GM23338 (cell line): ENCODE measurements at places on chromosomes 12 and 14. TPM values are rescaled to one million over a fixed set of nuclear protein-coding genes. Genes with fewer than 3 reads are reported as not detected.

MUCL1 gene
- not detected in 2 replicates for total RNA-seq

IL22 gene
- total RNA-seq, result not detected in 2 replicates

ZBTB39 gene
- 24.1 and 26.7 TPM in 2 replicates for total RNA-seq

KLRG1 gene
- total RNA-seq, result 5.1 and 8.0 TPM in 2 replicates

TUBA1B gene
- total RNA-seq, result 2,341 and 2,718 TPM in 2 replicates

MMP17 gene
- 26.8 and 48.5 TPM in 2 replicates for total RNA-seq

PDZRN4 gene
- total RNA-seq, result 0.90 TPM in 1 of 2 replicates, not detected in the other

LDHB gene
- 1,537 and 1,654 TPM in 2 replicates for total RNA-seq

KRT78 gene
- total RNA-seq, result not detected in 2 replicates

DNA sequence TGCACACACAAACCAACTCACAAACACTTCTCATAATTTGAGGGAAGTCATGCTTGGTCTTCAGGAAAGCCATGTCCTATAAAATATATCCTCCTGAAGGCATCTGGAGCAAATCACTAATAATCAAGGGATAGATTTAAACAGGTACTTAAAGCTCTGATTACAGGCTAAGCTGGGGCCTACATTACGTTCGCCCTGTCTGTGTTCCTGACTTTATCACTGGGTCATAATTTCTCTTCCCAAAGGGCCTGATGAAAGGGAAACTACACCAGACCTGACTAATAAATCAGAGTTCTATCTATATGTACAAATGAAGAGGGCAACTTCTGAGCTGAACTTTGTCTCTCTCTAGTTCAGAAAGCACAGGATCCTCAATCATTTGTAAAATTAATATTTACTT is 43.9 kb upstream of the RASSF8 start:
- DNase-seq, result no peak

- DNase-seq, result peak; percentile 25
Observed at GRCh38 chr12:59938190-59938962, 342.5 kb downstream of the SLC16A7 start.

DNA sequence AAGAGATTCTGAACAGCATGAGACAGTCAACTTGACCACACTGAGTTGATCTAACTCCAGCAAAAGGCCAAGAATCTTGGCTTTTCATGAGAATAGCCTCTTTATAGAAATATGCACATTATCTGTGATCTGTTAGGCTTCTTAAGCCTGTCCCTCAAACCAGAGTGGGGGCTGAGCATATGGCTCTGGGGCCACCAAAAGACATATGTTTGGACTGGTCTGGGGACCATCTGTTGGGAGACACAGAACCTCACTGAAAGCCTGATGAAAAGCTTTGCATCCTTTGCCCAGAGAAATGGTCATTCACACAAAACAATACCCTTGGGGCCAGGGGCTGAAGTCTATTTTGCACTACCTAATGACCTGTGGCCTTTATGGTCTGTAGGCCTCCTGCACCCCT is 165.3 kb upstream of the PRMT8 start:
- DNase-seq, result no peak

DNA sequence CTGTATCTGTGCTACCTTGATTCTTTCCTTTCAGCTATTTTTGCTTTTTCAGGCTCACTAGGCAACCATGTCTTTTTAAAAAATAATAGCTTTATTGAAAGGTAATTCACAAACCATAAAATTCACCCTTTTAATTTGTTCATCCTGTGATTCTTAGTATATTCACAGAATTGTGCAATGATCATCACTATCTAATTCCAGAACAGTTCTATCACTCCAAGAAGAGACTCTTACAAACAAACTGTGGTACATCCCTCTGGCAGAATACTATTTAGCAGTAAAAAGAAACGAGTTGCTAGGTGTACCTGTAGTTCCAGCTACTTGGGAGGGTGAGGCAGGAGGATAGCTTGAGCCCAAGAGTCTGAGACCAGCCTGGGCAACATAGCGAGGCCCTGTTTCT is 14.8 kb downstream of the CREBL2 start:
- no peak for DNase-seq

- DNase-seq, result no peak
Observed at GRCh38 chr12:76571256-76571655, 11.7 kb upstream of the OSBPL8 start.

- no peak for DNase-seq
Observed at GRCh38 chr14:98229656-98230366, 1042.2 kb downstream of the BCL11B start.

DNA sequence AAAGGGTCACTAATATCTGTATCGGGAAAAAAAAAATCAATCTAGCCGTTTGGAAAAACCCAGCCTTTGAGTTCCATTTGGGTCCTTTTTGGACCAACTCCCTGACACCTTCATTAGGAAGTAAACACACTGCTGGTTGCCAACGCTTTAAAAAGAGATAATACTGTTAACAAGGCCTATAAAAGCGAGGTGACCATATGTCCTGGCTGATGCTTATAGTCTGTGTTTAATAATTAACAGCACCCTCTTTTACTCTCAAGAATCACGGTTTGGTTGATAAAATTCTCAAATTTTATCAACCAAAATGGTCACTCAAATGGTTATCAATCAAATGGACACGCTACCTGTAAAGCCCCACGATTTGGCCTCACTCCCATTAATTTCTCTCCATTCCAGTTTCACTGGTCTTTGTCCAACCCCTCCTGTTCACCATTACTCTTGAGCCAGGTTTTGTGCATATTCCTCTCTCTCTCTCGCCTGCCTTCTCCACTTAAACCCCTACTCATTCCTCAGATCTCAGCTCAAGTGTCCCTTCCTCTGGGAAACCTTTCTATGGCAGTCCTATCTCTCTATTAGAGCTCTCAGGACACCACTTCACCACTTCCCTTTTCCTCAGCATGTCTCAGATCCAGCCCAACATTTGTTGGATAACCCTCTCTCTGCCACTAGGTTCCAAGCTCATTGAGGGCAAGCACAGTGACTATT is 9.5 kb downstream of the BTG1 start:
- no peak for DNase-seq

DNA sequence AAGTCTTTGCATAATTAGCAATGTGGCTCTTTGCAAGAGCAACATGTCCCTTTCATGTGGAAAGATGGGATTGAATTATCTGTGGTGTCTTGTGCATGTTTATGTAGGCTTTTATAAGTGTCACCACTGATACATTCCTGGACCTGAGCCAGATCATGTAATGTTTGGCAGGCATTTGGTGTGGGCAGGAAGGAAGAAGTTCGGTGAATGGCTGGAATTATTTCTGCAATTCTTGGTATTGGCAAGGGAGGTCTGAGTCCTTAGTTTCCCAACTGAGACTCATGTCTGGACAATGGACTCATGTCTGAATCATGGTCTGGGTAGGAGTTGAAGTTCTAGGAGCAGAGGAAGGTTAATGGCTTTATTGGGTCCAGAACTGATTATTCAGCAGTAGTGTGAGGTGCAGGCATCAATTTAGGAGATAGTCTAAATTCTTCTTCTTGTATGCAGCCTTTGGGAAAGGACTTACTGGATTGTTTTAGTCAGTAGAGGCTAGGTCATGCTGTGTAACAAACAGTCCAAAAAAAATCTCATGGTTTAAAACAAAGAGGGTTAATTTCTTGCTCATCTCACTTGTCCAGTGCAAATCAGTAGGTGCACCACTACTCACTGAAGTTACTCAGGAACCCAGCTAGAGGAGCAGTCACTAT is 186.5 kb upstream of the LHX5 start:
- DNase-seq, result no peak

DNA sequence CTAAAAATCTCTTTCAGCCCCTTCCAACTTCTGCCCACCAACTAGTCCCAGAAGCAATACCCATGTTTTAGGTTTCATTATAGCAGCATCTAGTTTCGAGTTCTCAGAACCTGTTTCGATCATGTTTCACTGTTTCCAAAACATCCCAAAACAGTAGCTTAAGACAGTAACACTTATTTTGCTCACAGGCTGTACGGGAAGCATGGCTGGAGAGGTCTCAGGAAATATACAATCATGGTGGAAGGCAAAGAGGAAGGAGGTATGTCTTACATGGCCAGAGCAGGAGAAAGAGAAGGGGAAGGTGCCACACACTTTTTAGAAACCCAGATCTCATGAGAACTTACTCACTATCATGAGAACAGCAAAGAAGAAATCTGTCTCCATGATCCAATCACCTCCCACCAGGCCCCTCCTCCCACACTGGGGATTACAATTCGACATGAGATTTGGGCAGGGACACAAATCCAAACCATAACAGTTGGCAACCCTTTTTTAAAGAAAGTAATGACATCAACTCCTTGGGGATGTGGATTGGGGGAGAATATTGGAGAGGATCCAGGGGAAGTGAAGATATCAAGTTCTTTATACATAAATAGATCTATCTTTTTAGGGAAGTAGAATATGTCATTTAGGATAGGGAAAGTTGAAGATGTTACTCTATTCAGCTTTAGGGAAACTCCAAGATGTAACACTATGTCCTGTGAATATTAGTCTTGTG is 269.9 kb upstream of the PLEKHG7 start:
- no peak for DNase-seq

- DNase-seq, result no peak
Observed at GRCh38 chr12:132596016-132596415, 14.4 kb downstream of the LRCOL1 start.

- no peak for DNase-seq
Observed at GRCh38 chr14:51612449-51612848, 39.3 kb upstream of the FRMD6 start.

DNA sequence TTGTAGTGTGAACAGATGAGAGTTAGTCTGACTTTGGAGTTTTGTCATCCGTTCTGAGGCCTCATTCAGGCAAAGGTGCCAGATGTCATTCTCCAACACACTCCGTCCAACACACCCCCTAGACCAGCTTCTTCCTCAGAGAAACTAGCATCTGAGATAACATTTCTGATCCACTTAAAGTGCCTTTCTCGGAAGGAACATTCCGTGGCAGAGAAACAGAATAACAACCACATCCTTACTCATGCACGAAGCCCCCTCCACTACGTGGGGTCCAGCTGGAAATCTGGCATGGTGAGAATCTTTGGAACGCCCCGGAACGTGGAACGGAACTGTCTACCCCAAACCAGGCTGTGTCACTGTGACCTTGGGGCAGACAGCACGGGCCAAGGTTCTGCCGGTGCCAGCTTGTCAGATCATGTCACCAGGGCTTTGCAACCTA is 17.0 kb upstream of the BCL7A start:
- DNase-seq, result no peak

DNA sequence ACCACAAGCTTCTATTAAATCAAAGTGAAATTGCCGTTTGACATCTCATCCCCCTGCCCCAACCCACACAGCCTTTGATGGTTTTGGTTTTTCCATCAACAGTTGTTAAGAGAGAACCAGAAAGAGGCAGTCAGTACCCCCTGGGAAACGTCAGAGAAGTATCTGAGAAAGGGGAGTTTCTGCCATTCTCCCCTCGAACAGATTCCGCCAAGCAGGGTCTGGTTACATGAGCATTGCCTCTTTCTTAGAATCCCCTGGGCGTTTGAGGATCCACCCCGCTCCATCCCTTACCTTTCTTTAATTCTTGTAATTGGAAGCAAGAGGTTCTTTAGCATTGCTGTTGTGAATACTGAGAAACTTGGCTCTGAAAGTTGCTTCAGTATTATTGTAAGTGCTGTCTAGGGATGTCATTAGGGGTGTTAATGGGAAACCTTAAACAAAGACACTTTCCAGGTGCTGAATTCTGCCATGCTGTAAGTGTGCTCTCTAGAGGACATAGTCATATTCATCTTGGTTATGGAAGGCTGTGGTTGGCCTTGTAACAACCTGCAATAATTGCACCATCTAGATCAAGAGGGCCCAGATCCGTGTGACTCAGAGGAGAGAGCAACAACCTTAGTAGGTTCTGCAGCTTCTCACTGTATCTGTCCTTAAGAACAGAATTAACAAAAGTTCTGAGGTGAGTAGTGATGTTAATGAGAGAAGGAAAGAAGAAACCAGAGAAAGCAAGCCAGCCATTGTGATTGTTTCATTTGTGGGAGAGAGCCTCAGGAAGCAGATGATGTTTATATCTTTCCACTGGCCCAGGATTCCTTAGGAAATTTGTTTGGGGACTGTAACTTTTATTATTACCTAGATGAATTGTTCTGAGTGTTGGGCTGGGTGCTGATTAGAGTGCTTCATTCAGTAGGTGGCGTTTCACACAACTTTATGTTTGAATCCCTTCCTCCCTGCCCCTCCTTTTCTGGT is 9.0 kb downstream of the TMBIM6 start:
- DNase-seq, result peak; percentile 49

DNA sequence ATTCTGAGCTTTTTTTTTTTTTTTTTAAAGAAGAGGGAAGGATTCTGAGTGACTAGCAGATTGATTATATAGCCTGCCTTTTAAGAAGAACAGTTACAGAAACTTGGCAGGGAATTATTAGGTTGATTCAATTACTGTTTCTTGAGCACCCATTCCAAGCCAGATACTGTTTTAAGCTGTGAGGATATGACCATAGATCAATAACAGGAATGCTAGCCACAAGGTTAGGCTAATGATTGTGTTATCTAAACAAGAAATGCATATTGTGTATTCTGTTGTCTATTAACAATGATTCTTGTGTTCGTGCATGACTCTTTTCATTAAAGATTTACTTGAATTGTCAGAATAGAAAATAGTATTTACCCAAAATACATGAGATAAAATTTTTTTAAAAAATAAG is 67.1 kb downstream of the PRORP start:
- no peak for DNase-seq

DNA sequence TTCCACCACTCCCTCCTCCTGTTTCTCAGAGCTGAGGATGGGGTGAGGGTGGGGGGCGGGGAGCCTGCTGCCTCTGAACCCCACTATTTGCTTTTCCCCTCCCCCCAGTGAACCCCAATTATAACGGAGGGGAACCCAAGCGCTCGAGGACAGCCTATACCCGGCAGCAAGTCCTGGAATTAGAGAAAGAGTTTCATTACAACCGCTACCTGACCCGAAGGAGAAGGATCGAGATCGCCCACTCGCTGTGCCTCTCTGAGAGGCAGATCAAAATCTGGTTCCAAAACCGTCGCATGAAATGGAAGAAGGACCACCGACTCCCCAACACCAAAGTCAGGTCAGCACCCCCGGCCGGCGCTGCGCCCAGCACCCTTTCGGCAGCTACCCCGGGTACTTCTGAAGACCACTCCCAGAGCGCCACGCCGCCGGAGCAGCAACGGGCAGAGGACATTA is 1.1 kb downstream of the HOXC4 start:
- DNase-seq, result no peak

DNA sequence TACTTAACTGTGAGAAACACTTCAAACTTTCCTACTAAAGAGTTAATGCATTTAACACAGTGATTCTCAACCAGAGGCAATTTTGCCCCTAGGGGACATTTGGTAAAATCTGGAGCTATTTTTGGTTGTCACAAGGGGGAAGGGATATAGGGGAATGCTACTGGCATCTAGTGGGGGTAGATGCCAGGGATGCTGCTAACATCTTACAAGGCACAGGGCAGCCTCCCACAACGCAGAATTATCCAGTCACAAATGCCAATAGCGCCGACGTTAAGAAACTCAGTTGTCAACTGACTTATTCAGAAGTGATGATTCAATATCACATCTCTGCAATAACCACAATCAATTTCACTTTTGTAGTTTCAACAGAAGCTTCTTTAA is 2.0 kb downstream of the EEA1 start:
- peak; percentile 60 for DNase-seq

GRCh38 chr14:70317091-70317968 is 42.2 kb downstream of the COX16 start:
- no peak for DNase-seq

GRCh38 chr14:36430662-36431084 is 89.4 kb downstream of the NKX2-1 start:
- DNase-seq, result no peak

GRCh38 chr14:68234101-68234905 is 414.7 kb downstream of the RAD51B start:
- DNase-seq, result no peak

GRCh38 chr14:92280554-92281262 is 42.3 kb upstream of the SLC24A4 start:
- DNase-seq, result no peak
